ENCODE measurements at places on chromosomes 1 and 21.

DNA sequence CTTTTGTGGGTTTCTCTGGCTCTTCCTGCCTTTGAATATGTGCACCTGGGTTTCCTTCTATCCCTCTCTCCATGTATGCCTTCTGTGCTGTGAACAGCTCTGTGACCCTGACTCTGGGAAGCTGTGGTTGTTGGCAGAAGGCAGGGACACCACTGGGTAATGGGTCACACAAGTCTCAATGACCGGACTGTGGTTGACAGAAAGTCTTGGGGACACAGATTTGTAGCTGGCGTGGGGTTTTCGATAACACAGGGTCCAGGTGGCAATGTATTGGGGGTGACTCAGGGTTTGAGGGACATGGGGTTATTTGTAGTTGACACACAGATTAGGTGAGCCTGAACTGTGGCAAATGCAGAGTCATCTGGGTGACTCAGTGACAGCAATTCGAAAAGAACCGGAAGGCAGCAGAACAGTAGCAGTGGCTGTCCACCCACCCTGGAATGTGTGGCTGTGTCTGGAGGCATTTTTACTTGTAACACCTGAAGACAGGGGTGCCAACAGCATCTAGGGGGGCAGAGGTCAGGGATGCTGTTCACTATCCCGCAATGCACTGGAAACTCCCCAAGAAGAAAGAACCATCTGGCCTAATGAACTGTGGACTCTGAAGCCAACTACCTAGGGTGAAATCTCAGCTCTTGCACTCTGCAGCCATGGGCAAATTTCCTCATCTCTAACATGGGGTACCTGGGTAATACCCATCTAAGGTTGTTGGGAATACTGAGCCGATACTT is 13.0 kb upstream of the SLC6A9 start:
- DNase-seq: no peak

DNA sequence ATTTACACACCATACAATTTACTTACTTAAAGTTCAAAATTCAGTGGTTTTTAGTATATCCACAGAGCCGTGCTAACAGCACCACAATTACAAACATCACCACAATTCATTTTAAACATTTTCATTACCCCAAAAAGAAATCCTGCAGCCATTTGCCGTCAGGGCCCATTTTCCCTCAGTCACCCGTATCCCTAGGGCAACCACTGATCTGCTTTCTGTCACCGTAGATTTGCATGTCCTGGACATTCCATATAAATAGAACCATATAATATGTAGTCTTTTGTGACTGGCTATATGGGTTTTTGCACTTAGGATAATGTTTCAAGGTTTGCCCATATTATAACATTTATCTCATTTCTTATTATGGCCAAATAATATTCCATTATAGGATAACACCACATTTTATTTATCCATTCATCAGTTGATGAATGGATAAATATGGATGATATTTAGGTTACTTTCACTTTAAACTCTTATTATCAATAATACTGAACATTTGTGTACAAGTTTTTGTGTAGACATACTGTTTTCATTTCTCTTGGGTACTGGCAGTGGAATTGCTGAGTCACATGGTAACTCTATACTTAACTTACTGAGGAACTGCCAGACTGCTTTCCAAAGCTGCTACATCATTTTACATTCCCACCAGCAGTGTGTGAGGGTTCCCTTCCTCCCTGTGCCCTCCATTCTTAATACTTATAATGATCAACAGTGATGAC is 68.9 kb downstream of the ST3GAL3 start:
- peak; percentile 72 for DNase-seq

GRCh38 chr1:224205438-224205840 is 22.4 kb downstream of the DEGS1 start:
- peak; percentile 90 for DNase-seq

- DNase-seq: no peak
Observed at GRCh38 chr1:246000638-246001015, 506.5 kb downstream of the SMYD3 start.

GRCh38 chr1:24364975-24365678 is 46.0 kb downstream of the GRHL3 start:
- peak; percentile 87 for DNase-seq

DNA sequence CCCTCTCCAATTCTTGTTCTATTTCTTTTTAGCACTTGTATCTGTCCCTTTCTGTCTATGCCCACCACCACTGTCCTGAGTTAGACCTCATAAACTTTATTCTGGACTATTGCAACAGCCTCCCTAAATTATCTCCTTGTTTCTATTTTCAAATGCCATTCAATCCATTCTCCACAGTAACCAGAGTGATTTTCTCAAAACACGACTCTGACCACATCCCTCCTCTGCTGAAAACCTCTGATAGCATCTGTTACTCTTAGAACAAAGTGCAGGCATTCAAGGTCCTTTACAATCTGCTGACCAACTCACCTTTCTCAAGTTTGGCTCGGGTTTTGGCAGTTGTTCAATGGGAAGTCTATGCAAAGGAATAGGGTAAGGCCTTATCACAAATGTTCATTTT is 22.8 kb upstream of the GPX7 start:
- DNase-seq: no peak

GRCh38 chr1:54081306-54082270 is 28.2 kb downstream of the TCEANC2 start:
- peak; percentile 76 for DNase-seq

DNA sequence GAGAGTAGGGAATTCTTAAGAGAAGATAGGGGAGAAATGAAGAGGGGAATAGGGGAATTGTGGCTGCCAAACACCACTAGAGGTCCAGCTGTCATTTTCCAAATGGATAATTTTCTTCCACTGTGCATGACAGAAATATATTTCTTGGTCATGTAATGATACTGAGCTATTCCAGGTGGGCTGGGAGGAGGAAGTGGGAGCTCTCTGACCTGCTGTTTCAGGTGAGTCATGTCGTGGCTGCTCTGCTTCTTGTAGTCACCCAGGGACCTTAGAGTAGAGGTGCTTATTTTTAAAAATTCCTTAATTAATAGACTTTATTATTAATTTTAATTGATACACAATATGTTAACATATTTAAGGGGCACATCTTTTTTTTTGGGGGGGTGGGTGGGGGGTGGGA is 11.9 kb downstream of the PDE4B start:
- DNase-seq: no peak

DNA sequence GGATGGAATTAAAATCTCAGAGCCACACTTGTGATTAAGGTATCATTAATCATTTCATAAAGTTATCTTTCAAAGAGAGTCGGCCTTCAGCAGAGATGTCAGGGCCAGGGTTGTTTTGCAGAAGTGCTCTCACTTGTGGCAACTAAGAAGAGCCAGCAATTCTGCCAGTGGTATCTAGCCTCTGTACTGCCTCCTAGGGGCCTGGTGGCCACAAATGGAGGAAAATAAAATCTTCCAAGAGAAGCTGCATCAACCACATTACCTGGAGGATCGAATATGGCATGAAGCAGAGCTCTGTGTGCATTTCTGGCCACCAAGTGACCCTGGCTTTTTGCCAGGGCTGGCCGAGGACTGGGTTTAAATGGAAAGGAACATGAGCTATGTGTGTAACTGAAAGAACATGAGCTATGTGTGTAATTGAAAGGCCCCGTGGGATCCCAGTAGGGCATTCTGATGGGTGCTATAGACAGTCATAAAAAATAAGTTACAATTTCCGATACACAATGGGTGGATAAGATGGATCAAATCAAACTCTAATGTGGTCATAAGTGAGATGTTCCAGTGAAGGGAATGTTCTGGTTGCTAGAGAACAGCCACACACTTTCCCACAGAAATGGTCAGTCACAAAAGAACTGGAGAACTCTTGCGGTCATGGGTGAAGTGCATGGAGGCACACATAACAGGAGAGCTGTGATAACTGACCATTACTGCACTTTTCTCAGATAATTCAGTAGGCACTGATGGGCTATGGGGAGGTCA is 335.8 kb downstream of the CAMTA1 start:
- DNase-seq: peak; percentile 28

DNA sequence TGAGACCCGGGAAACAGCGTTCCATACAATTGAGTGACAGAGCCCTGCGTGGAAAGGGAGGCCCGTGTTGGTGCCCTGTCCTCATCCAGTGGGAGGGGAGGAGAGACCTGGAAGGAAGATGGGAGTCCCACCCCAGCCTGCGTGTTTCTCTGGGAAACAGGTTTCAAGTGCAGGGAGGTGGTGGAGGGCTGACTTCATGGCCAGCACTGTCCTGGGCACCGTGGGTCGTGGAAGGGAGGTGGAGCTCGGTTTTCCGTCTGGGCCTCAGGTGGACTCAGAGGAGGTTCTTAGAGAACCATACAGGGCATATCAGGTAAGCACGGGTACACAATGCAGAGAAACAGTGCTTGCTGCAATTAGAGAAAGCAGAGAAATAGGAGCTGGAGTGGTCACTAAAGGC is 222.6 kb downstream of the CAMTA1 start:
- no peak for DNase-seq

DNA sequence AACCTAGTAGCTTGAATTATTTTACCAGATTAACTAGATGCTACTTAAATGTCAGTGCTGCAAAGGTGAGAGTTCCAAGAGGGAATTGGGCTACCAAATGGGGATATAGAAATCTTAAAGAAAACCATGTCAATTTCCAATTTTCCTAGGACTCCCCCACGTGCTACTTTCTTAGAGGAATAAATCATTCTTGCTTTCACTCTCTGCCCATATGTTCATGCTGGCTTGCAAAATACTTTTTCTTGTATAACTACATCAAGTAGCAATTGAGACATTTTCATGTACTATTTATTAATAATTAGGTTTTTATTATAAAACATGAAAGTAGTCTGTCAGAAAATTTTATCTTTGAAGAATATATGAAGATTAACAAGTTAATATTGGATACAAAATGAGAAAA is 11.8 kb downstream of the KCNK2 start:
- DNase-seq: no peak

DNA sequence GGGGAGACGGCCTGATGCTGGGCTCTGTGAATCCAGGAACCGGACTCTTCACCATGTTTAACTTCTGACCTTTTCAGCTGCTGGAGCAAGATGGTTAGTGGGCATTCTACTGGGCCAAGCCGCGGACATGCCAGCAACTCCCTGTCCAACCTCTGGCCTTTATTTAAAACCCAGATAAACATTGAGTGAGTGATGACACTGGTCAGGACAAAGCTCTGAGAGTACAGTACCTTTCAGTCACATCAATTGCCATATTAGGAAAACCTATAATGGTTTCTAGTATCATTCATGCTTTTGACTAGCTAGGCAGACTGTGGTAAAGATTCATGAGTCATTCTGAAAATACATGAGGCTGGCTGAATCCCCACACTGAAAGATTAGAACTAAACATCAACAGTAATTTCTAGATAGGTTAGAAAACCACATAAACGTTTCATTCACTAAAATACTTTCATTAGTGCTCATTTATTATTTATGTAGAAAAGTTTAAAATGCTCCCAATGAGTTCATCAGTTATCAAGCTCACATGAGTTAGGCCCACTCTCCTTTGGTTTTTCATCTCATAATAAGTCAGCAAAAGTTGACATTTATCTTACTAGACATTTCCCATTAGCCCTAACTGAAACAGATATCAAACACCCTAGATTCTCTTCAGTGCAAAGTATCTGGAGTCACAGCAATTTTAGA is 7.1 kb upstream of the ACTA1 start:
- no peak for DNase-seq

GRCh38 chr1:46676531-46676930 is 4.9 kb downstream of the TEX38 start:
- no peak for DNase-seq

GRCh38 chr1:9596415-9597123 is 7.9 kb downstream of the TMEM201 start:
- DNase-seq: no peak

DNA sequence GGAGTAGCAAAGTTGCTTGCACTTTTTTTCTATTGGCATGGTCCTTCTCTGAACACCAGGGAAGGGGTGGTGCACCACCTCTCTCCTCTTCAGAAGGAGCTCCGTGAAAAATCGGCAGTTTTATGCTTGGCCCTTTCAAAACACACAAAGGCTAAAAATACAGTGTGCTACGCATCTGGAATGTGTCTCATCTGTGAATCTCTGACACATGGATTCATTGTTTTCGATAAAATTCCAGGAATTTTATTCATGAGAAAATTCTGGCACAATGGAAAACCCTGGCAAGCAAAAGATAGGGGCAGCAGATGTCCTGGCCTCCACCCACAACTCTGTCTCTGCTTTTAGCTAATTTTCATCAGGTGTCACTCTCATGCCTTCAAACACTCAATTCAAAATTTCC is 42.9 kb downstream of the ERG start:
- no peak for DNase-seq

- DNase-seq: no peak
Observed at GRCh38 chr1:57300186-57300585, 123.7 kb downstream of the DAB1 start.

GRCh38 chr1:221337106-221337505 is 404.8 kb downstream of the DUSP10 start:
- DNase-seq: no peak

- DNase-seq: no peak
Observed at GRCh38 chr1:40308036-40308727, 8.9 kb downstream of the COL9A2 start.

DNA sequence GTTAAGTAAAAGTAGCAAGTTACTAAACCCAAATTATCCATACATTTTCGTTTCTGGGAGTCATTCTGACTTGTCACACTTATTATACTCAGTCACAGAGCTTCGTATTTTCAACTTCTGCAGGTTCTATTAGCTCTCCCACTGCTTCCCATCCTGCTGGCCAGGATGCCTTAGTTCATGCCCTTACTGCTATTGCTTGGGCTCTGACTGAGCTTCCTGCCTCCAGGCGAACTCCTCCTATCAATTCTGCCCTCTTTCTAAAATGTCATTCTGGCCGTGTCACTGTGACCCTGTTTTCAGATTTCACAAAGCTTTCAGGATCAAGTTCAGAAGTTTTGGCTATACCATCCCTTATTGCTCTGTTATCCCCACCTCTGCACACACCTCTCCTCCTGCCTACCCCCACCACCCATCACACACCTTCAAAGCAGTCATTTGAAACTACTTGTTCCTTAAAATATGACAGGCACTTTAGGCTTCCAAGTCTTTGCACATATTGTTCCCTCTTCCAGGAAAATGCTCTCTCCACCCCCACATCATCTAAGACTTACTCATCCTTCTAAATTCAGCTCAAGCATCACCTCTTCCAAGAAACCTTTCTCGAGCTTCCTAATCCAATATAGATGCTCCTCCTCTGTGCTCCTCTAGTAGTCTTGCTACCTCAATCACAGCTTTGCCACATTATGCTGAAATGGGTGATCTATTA is 278.0 kb downstream of the BRINP2 start:
- no peak for DNase-seq

DNA sequence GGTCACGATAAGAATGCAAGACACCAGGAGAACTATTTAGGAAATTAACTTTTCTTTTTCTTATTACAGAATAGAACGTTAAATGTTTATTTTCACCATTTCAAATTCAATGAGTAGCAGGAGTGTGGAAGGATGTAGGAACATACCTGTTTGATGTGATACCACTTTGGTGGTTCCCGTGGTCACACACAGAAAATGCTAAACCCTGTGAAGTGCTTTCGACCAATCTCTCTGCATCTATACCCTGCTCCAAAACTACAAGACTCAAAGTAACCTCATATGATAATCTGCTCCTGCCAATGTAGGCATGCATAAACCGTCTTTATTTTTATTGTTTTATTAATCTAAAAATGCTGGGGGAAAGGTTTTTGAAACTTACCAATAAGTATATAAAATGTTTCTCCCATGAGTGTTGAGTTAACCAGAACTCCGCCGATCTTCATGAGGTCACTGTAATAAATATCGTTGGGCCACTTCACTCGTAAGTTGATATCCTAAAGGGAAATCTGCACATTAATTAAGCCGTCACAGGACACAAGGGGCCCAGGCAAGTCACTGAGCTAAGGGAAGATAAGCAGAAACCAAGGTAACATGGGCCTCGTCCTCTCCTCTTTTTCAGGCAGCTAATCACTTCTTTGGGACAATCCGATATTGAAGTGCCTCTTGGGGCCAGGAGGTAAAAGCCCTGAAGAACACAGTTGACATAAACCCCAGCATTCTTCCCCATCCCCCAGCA is 60.6 kb downstream of the SIM2 start:
- no peak for DNase-seq

Measured in NB4 (cell line).